NCI-H446 (cell line): ENCODE measurements at places on chromosomes 5 and 9.

DNA sequence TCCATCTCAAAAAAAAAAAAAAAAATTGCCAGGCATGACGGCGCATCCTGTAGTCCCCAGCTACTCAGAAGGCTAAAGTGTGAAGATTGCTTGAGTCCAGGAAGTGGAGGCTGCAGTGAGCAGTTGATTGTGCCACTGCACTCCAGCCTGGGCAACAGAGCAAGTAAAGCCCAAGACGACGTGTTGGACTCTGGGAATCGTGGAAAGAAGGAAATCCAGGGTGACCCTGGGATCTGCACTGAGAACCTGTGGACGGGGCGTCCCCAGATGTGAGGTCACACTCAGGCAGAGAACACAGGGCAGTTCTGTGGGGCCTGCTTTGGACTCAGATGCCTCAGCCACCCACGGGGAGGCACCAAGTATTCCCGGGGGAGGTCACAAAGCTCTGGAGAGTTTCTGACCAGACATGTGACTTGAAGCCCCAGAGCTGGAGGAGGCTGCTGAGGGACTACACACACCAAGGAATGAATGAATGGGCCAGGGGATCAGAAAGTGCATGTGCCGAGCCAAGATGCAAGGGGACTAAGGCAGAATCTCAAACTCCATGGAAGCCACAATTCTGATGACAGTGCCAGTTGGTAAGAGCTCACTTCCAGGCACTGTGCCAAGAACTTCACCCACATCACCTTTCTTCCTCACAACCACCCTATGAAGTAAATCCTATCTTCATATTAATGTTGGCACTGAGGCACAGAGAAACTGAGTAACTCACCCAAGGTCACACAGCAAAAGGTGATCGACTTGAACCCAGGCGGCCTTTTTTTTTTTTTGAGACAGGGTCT, 12.9 kb downstream of the DYNC2I2 start:
- DNase-seq: no peak

- no peak for DNase-seq
Observed at GRCh38 chr5:114325541-114325940, 36.3 kb upstream of the KCNN2 start.

DNA sequence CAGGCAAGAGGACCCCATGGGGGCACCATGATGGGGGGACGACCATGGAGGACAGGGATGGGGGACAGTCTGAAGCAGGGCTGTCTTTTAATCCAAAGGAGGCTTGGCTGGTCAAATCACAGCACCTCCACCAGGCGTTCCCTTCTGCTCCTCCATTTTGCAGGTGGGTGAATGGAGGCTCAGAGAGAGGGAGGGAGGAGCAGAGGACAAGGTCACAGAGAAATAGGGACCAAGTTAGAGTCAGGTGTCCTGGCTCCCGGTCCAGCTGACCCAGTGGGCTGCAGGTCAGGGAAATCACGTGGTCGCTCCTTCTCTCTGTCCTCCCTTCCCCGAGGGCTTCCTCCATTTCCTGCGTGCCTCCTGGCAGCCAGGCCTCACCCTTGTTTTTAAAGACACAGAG, 156.4 kb upstream of the SMIM23 start:
- DNase-seq: no peak

- DNase-seq: no peak
Observed at GRCh38 chr5:113939988-113940387, 421.9 kb upstream of the KCNN2 start.

- DNase-seq: no peak
Observed at GRCh38 chr9:123723135-123723875, 206.6 kb downstream of the DENND1A start.

DNA sequence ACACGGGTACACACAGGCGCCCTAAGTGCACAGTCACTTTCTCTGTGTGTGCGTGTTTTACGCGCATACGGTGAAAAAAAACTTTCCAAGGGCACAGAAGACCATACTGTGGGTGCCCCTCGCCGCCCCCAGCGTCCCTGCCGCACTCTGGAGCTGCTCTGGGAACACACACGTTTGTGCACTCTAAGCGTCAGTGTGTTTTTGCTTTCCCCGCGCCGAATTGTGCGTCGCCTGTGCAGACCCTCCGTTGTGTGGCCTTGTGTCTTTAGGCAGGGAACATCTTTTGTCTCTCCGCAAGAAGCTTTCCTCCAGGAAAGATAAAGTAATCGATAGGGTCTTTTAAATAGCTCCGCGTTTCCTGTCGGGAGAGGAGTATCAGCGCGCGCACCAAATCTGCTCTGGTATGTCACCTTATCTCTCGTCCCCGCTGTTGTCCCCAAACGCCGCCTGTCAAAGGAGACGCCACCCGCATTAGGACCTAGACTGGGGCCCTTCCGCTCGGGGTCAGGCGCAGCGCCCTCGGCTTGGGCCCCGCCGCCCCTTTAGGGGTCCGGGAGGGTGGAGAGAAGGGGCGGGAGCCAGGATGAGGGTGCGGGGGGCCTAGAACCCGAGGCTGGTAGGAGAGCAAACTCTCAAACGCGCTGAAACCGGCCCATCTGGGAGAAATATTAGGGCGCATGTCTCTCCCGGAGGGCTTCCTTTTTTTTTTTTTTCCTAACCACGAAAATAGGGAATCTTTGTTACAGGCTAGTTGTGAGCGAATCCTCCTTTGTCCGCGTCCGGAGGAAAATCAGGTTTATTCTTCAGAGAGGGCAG, 10.5 kb upstream of the NKX2-5 start:
- no peak for DNase-seq

GRCh38 chr5:140221697-140222223, 46.8 kb downstream of the CYSTM1 start:
- no peak for DNase-seq

DNA sequence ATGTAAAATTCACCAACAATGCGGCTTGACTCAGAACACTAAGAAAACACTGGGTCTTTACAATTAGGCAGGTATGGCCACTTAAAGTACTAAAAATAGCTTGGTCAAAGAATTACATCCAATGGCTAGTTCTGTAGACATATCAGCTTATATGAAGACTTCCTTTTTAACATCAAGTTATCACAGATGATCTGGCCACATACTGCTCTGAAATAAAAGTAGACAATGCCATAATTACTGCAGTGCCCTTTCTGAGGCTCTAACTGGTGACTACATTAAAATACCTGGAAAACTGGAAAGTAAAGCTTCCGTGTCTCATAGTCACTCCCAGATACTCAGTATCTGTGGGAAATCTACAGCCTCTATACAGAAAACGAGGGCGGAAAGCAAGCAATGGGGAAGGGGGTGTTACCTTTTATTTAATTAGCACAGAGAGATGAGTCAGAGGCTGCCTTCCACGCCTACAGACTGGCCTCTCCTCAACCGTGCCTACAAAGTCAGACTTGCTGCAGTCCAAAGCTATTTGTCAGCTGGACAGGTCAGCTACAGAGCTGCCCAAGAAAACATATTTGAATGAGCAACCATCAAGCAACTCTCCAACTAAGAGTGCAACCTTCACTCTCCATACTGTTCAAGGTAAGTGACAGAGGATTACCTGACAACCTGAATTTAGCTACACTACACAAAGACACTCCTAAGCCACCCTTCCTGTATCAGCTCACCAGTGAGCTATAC, 8.7 kb downstream of the SERINC5 start:
- DNase-seq: no peak

GRCh38 chr9:134135343-134136117, at the start of gene WDR5:
Gene WDR5 (plus strand): TSS chr9:134136082. CDS start chr9:134139878, 3,796 bp downstream.
- DNase-seq: peak; percentile 87

GRCh38 chr5:59798862-59799667, 94.5 kb downstream of the PDE4D start:
- DNase-seq: peak; percentile 38

DNA sequence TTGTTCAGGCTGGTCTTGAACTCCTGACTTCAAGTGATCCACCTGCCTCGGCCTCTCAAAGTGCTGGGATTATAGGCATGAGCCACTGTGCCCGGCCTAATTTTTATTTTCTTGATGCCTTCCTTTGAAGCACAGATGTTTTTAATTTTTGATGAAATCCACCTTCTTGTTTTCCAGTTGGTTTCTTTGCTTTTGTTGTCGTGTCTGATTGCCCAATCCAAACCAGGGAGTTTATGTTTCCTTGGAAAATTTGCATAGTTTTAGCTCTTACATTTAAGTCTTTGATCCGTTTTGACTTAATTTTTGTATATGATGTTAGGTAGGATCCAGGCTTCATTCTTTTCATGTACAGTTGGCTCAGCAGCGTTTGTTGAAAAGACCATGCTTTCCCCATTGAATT, 15.2 kb downstream of the EHMT1 start:
- no peak for DNase-seq

- no peak for DNase-seq
Observed at GRCh38 chr5:17346811-17347210, 129.4 kb downstream of the BASP1 start.

DNA sequence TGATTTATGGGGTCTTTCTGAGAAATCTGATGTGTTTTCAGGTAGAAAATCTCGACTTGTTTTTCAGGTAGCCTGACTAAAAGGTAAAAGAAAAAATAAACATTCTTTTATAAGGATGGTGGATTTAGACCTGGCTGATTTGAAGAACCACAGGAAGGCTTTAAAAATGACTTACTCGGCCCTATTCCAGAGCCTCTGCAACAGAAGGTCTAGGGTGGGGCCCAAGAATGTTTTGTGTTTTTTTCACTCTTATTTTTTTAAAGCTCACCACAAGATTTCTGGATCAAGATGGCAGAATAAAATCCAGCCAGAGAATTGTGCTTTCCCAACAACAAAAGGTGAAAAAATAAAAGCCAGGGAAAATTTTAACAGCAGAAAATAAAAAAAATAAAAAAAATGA, 59.1 kb downstream of the FNBP1 start:
- DNase-seq: no peak

GRCh38 chr9:76257311-76257710, 136.9 kb downstream of the RFK start:
- no peak for DNase-seq

GRCh38 chr5:174644923-174645322, 79.5 kb upstream of the MSX2 start:
- no peak for DNase-seq

- no peak for DNase-seq
Observed at GRCh38 chr9:83584995-83585394, 37.9 kb upstream of the IDNK start.

DNA sequence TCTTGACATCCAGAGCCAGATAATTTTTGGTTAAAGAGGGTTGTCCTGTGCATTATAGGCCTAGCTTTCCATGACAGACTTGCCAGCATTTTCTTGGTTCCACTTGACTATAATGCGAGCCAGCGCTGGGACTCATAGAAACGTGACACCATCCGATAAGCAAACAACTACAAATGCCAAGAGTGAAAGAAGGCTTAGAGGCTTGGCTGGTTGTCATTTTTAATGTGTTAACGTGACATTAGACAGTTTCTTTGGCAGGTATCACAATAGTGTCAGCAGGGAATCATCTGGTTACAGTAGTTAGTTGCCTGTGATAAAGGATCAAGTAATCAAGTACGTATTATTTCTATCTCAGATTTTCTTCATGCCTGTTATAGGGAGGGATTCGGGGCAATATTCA, 20.0 kb upstream of the LIFR start:
- no peak for DNase-seq

DNA sequence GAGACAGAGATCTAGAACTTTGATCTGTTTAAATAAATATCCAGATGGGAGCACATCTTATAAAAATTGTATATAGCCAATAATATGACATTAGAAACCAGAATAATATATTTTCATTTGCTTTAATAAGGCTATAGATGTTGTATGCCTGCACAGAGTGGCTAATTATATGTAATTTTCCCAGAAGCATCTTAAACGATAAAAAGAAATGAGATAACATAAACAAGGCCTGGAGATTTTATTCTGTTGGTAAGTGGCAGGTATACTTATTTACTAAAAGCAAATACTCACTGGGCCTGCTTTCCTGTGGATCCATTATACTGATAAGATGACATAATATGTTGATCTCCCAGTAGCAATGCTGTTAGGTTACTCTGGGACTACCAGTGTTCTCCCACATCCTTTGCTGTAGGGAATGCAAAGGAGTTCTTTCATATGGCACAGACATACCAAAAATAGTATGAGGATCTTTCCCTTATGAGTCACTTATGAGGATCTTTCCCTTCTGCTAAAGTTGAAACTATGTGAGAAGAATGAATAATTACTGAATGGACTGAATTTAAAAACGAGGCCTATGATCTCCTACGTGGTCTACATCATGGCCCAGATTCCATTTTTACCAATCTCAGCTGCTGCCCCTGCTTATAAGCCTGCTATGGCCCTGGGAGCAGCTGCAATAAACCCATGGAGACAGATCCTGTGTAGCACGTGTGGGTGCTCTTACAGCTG, 112.1 kb downstream of the NUDT12 start:
- DNase-seq: no peak

GRCh38 chr5:139253115-139253514, 40.4 kb upstream of the MATR3 start:
- DNase-seq: no peak

DNA sequence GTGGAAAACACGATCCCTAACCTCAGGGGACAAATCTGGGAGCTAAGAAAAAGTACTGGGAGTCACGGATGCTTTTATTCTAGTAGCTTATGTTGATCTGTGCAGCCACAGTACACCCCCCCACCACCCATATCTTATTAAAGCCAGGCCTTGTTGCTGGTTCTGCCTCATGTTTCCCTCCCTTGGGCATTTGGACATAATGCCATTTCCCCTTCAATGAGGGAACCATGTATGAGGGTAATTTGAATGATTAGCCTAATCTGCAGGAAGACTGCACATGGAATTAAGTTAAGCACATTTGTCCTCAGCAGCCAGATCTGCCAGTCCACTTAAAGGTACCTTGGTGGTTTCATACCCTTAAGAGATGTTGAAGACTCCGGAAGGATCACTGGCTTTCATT, 102.0 kb downstream of the ARHGAP26 start:
- no peak for DNase-seq

DNA sequence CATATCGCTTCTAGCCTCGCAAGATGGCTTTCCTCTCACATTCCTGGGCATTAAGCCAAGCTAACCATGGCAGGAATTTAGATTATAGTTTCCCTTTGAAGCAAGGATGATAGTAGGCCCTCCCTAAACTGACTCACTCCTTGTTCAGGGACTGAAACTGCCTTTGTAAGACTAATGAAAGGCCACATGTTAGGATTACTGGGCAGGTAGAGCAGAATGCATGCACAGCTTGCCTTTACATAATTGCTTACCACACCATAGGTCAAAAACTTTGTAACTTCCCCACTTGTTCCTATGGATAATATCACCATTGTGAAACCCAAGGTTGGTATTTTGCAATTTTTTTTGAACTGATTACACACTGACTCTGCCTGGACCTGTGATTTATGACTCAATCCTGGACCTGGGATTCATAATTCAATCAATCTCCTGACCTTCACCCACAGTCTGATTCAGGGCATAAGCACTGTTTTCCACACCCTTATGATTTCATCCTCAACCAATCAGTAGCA, 41.0 kb upstream of the PRDM9 start:
- DNase-seq: no peak
